DMS79 (cell line): ENCODE measurements at places on chromosomes 5 and 9.

- DNase-seq = no peak
Measured at GRCh38 chr9:138052635-138053320, 175.2 kb downstream of the CACNA1B start.

GRCh38 chr5:170681013-170681433 lies 102.5 kb upstream of the GABRP start:
- DNase-seq = no peak

GRCh38 chr5:142133330-142134206 lies 25.0 kb downstream of the NDFIP1 start:
- no peak for DNase-seq

GRCh38 chr9:110502842-110503241 lies 76.7 kb downstream of the SVEP1 start:
- no peak for DNase-seq

- no peak for DNase-seq
Measured at GRCh38 chr5:44842496-44843282, 33.9 kb downstream of the MRPS30 start.

DNA sequence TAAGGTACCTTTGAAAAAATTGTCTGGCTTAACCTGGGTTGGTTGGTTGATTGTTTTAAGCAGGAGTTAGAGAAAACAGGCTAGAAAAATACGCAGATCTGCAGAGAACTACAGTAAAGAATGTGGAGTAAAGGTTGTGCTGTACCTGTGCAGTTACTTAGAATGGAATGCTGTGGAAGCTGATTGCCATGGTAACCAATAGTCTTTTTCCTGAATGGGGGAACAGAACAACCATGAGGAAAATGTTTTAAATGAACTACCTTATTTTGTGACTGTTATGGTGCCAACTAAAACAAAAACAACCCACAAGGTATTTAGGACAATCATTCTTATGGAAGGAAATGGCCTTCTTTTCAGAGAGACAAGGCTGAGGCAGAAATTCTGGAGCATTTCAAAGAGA lies 4.8 kb upstream of the HOMER1 start:
- DNase-seq = no peak

DNA sequence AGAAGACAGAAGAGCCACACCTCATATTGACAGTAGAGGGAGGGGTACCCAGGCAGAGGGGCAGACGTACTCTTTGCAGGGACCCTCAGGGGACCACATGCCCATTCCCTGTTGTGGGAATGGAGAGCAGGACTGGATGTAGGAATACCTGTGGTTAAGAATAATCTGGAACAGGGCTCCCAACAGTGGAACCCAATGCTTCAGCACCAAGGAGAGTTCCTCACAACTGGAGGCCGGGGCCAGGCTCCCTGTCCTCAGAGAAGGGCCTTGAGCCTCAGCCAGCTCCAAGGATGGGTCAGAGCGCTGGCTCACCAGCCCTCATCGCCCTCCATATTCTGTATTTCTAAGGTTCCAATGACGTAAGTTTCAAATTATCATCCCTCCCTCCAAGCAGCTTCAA lies 7.4 kb upstream of the SHC3 start:
- no peak for DNase-seq

DNA sequence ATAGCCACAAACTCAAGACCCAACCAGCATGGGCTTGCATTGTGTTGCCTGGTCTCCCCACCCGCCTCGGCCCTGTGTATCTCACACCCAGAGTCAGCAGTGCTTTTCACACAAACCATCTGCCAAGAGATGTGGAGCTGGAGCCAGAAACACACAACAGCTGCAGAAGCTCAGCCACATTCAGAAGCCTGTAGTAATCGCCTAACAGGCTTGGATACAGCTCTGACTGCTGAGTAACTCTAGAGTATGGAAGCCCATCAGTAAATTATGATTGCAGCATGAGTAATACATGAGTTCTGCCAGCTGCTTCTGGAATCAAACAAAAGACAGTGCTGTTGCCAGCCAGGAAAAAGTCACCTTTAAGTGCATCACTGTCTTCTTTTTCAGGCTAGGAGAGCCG lies 16.0 kb downstream of the TEK start:
- DNase-seq = no peak

DNA sequence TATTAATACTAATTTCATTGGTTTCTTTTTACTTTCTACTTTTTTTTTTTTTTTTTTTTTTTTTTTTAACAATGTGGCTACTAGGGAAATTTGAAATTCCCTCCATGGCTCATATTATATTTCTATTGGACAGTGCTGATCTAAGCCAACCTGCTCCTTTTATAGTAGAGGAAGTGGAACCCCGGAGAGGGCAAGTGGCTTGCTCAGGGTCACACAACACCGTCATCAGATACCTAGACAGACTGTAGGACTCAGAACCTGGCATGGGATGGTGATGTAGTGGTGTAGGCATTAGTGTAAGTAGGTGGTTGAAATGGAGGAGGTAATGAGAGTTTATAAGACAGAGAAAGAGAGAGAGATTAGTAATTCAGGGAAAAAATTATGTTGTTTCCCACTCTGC lies 10.8 kb downstream of the ZNF618 start:
- DNase-seq = no peak

DNA sequence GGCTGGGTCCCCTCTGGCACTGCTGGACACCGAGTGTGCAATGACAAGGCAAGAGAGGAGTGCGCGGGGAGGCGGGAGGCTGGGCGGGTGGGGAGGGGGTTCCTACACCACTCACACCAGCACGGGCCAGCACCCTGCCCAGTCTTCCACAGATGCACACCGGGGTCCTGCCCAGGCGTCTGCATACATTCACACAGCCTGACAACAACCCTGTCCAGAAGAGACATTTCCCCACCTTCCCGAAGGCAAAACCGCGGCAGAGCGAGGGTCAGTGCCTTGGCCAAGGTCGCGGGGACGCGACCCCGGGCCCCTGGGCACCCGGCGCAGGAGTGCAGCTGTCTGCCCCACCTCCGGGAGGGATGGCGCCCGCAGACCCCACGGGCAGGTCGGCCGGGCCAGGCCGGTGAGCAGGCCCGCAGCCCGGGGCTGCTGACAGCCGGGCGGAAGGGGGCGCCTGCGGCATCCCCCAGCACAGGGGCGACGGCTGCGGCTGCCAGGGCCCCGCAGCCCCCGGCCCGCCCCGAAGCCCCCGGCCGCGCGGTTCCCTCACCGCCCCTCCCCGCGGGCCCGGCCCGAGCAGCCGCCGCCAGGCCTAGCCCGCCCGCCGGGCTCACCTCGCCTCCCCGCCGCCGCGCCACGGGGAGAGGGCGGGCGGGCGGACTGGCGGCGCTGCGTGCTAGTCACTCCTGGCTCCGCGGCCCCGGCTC lies 496 bp downstream of the MAPK9 start:
- no peak for DNase-seq

- no peak for DNase-seq
Measured at GRCh38 chr9:114869845-114870244, 60.5 kb downstream of the TNFSF8 start.

DNA sequence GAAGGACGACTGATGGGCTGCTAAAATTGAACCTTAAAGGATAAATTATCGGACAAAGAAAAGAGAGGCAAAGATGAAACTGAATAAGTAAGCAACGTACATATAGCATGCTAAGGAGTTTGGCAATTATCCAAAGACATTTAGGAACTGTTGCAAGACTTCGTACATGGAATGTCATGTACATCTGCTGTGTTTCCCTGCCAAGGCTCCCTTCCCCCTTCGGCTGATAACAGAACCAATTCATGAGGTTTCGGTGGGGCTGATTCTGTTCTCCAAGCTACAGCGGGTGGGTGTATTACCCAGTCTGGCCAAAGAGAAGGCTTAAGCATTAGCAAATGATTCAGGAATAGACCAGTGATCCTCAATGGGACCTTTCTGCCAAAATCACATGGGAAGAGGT lies 190.9 kb upstream of the FREM1 start:
- no peak for DNase-seq

- DNase-seq = no peak
Measured at GRCh38 chr9:99326112-99326916, 104.2 kb downstream of the SEC61B start.
